ENCODE measurements at places on chromosomes 1 and 21.

DNA sequence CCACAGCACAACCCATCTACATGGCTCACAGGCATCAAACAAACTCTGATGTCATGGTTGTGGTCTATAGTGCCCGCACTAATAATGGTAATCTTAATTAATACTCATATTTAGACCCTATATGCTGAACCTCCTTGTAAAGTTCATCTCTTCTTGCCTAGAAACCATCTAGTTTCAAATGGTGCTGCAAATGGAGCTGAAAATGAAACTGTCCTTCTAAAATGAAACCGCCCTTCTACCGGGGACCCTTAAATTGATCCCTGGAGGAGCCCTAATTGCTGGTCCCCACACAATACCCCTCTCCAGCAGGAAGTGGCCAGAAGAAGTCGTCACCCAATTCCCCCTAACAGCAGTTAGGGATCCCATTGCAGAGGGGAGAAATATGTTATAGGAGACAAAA lies 612.6 kb downstream of the MRPL39 start:
- no peak for DNase-seq

- DNase-seq: no peak
Observed at GRCh38 chr1:109659145-109659544, 3.2 kb downstream of the GSTM4 start.

- no peak for DNase-seq
Observed at GRCh38 chr1:156721131-156721530, 7.1 kb upstream of the METTL25B start.

DNA sequence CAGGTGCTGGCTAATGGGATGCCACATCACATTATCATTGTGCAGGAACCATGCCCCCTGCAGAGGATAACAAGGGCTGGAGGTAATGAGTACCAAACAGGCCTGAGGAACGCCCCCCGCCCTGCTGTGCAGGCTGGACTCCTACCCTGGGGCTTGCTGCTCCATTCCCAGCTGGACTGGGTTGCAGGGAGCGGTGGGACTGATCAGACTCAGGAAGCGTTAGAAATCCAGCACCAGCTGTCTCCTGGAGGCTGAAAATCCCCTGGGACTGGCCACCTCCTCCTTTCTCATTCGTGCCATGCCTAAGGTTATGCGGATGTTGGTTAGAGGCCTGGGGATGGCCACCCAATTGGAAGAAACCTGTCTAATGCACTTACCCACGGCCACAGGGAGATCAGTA lies 36.9 kb upstream of the POU3F1 start:
- DNase-seq: no peak

GRCh38 chr1:207455183-207455754 lies 1.1 kb downstream of the CR2 start:
- no peak for DNase-seq

DNA sequence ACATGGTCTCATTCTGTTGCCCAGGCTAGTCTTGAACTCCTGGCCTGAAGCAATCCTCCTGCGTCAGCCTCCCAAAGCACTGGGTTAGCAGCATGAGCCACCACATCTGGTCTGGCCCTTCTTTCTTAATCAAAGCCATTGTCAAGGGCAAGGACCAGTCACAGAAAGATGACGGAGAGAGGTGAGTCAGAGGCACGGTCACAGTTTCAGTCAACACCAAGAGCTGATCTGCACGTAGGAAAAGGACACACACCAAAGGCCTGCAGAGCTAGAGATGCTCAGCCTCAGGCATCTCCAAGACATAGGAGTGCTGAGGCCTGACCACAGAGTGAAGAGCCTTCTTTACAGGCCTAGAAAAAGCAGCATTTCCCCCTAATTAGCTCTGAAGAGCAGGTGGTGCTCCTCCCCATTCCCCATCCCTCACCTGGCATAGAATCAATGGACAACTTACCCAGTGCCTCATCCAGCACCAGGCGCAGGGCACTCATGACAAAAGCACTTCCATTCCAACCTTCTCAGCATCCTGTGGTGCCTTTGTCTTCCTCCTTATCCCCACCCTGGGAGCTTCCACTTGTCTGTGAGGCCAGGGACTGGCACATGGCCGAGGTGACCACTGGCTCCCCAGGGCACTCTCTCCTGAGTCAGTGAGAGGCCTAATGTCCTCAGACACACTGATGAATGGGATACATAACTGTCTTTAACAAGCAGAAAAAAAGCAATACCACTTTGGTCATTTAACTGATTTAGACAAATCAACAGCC lies 139.8 kb downstream of the AJAP1 start:
- no peak for DNase-seq

- no peak for DNase-seq
Observed at GRCh38 chr1:47732489-47732888, 264.7 kb downstream of the TRABD2B start.

- DNase-seq: no peak
Observed at GRCh38 chr1:31434979-31435378, 22.0 kb downstream of the SERINC2 start.

DNA sequence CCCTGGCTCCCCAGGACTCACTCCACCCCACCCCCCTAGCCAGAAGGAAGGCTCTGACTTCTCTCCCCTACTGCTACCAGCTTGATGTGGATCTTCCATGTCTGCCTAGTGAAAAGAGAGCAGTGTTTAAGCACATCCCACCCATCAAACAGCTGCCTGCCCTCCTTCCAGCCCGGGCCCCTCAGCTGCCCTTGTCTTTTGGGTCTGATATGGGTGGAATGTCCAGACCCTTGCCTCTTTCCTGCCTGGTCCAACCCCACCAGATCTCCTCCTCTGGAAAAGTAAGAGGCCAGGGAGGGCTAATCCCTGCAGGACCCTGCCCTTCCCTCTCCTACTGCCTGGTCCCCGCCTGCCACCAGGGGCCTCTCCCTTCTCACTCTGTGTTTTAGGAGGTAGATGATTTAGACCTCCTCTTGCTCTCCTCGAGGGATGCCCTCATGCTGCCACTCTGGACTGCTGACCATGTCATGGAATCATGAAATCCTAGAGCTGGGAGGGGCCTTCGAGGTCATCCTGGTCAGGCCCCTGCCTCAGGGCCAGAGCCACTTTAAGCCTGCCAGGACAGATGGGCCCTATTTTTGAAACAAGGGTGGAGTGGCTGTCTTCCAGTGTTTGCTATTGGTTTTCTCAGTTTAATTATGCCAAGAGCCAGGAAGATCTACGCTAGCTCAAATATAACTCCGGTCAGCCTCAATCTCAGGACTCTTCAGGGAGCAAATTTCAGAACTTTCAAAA lies 15.8 kb upstream of the HSPG2 start:
- DNase-seq: no peak

DNA sequence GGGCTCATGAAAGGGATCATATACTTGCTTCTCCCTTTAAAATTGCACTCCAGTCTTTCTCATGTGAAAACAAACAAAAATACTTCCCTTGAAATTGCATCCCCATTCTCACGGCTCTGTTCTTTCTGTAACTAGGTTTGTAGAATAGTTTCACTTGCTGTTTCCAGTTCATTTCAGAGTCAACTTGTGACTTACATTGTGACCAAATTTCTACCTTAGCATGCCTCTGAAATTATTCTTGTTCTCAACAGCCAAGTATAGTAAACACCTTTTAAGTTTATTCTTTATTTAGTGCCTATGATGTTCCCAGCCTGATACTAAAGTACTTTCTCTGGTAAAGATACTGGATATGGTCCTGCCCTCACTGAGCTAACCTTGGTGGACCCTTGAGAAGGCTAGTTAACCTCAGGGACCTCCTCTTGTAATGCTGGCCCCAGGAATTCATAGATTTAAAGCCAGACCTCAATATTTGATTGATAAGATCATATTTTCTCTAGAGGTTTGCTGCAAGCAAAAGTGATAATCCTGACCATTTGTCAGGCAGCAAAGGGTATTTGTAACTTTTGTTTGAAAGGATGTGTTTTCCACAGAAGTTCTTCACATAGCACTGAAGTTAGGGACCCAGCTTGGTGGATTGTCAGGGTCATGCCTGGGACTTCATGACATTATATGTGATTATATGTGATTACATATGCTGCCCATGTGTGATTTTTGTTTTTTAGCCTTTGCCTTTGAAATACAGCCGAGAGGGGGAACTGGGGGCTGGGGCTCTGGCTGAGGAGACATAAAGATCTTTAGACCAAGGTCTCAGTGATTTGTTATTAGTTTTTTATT lies 29.6 kb downstream of the VANGL2 start:
- no peak for DNase-seq

GRCh38 chr21:19995253-19995652 lies 1003.0 kb upstream of the NCAM2 start:
- no peak for DNase-seq

DNA sequence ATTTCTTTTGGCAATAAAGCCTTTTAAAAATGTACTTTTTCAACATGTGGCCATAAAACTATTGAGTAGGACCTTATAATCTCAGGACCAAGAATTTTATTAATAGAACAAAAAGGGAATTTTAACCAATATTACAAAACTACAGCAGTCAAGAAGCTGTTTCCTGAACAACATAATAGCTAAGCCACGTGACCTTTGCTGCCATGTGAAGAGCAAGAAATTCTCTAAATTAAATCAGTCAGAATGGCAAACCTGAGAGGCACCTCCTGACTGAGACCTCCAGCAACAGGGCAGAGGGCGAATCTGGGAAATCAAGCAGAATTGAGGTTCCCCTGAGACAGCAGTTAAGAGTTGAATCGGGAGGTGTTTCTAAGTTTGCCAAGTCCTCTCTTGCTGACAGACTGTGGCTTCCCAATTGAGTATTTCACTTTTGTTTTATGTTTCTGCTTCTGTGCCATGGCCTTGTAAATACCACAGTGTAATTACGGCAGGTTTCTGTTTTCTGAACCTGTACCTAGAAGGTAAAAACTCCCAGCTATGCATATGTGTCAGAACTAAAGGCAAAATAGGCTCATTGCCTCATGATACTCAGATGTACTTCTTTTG lies 358.4 kb downstream of the NTNG1 start:
- no peak for DNase-seq

DNA sequence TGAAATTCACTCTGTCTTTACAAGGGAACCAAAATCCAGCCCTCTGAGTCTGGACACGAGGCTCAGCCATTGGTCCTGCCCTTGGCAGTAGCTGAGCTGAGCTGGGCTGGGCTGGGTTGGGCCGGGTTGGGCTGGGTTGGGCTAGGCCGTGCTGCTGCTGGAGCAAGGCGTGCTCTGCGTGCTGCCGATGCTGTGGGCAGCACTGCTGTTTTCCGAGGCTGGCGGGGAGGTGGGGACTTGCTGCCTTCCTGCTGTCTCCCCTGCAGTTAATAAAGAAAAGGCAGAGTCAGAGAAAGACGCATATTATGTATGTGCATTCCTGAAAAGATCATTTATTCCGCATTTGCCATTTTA lies 182.9 kb downstream of the CDC7 start:
- DNase-seq: no peak

GRCh38 chr1:66013371-66013770 lies 220.7 kb downstream of the PDE4B start:
- DNase-seq: no peak

DNA sequence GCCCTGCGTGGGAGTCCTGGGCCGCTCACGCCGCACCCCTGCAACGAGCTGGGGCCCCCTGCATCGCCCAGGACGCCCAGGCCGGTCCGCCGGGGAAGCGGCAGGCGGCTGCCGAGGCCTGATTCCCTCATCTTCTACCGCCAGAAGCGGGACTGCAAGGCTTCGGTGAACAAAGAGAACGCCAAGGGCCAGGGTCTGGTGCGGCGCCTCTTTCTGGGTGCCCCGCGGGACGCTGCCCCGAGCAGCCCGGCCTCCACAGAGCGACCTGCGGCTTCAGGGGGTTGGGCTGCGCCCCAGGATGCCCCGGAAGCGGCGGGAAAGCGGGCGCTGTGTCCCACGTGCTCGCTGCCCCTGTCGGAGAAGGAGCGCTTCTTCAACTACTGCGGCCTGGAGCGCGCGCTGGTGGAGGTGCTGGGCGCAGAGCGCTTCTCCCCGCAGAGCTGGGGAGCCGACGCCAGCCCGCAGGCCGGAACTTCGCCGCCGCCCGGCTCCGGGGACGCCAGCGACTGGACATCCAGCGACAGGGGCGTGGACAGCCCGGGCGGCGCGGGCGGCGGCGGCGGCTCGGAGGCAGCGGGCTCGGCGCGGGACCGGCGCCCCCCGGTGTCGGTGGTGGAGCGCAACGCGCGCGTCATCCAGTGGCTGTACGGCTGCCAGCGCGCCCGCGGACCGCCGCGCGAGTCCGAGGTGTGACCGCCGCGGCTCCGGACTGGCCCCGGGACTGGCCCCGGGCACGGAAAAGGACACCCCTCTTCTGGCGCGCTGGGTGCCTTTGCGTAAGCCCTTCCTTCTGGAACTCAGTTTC lies 2.7 kb downstream of the FAM110D start:
- peak; percentile 60 for DNase-seq

DNA sequence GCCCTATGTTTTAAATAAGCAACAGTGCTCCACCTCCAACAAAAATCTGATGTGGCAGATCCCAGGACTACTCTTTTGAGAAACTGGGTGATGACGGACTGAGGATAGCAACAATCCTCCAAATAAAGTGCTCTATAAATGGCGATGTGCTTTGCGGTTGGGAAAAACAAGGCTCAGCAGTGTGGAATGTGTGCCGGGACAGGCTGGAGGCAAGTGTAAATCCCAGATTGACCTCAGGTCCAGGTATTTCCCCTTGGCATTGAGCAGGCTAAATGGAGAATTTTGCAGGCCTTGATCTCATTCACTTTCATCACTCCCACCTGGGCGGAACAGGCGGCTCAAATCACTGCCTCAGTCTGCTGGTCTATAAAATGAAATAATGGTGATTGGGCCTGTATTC lies 35.1 kb downstream of the LRRC42 start:
- no peak for DNase-seq

- DNase-seq: no peak
Observed at GRCh38 chr1:200392625-200393185, 17.1 kb downstream of the ZNF281 start.

GRCh38 chr1:204308023-204308628 lies 51.6 kb downstream of the PLEKHA6 start:
- DNase-seq: no peak

- DNase-seq: no peak
Observed at GRCh38 chr1:48026701-48027532, 29.7 kb upstream of the TRABD2B start.

DNA sequence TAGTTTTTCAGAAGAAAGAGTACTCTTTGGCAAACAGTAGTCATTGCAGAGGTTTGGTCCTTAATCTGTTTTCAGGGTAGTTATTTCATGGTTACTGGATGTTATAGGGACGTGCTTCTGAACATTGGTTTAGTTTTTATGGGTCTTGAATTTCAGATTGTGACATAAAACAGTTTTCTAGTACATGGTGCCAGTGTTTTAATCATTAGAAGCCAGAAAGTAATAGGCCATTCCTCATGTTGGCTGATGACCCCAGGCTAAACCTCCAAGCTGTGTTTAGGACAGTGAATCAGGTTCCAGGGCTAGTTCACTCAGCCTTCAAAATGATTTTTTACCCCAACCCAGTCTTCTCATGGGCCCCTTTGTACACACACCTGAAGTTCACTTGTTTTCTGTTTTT lies 73.3 kb downstream of the OLFML2B start:
- no peak for DNase-seq

GRCh38 chr1:57474137-57474750 lies 50.4 kb upstream of the DAB1 start:
- DNase-seq: peak; percentile 88

Measured in iris pigment epithelial cell (primary cell).